Activated T-helper 1 cell treated with Interleukin-2 at 50 U/mL for 16 hours (primary cell): ENCODE measurements at places on chromosomes 13 and 19.

- peak; percentile 66 for DNase-seq
These were observed 9.4 kb downstream of the OCEL1 start for GRCh38 chr19:17235300-17235970.

DNA sequence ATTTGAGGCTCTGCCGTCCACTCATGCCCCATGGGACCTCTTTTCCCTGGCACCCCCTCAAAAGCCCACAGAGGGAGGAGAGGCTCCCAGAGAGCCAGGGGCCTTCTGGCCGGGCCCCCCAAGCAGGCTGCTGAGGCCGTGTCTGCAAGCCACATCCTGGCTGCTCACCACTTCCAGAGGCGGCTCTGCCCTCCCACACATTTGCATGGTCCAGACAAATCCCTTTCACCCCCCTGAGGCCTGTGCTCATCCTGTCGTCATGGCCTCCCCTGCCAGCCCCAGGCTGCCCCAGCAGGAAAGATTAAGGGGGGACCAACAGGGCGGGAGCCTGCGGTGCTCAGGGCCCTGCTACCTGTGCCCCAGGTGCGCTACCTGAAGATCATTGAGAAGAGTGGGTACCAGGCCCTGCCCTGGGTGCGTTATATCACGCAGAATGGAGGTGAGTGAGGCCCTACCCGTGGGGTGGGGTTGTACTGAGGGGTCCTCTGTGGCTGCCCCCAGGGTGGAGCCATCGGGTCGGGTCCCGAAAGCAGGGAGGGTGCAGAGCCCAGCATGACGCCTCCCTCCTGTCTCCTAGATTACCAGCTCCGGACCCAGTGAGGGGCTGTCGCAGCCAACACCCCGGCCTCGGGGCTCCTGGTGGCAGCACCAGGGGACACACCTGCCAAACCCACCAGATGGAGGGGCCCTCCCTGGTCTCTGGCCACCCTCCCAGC, 36.3 kb downstream of the AP1M1 start:
- DNase-seq = no peak

DNA sequence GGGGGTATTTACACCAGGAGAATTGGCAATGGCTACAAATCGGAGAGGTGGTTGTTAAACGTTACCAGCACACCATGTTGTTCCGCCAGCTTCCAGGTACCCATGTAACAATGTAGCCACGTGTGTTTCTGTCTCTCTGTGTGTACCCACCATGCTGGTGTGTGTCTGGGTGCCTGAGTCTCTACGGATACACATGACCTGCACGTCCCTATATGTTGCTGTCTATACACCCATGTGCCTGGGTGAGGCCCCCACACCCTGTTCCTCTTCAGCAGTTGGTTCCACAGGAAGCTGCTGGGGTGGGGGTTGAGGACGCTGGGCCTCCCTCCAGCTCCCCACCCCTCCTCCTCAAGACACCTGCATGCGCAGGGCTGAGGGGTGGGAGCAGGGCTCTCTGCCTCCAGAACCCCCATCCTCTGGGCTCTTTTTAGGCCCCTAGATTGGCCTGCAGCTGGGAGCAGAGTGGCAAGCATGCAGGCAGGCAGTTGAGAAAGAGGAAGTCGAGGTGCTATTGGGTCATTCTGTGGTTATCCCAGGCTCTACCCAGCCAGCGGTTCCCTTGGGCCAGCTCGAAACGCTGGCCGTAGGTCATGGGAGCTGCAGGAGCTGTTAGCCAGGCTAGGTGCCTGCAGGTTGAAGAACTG, at the start of gene ARHGEF18:
Gene ARHGEF18, plus strand, starts transcription at position 351 of the 644 bp plus-strand sequence. CDS start 13,954 bp downstream, outside the sequence.
- DNase-seq = peak; percentile 61

DNA sequence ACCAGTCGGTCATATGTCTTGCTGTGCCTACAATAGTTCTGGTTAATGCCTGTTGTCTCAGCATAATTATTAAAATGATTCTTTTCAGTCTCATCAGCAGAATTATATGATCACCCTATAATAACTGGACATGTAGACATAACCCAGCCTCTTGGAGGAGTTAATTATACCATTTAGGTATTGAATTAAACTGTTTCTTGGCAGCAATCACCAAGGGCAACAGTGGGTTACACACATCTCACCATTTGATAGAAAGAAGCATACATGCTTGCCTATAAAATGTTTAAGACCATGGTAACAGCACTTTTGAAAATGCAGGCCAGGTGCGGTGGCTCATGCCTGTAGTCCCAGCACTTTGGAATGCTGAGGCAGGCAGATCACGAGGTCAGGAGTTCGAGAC, 184.6 kb downstream of the RGCC start:
- DNase-seq = no peak

- no peak for DNase-seq
These were observed 120.2 kb downstream of the RXFP2 start for GRCh38 chr13:31859571-31859970.

DNA sequence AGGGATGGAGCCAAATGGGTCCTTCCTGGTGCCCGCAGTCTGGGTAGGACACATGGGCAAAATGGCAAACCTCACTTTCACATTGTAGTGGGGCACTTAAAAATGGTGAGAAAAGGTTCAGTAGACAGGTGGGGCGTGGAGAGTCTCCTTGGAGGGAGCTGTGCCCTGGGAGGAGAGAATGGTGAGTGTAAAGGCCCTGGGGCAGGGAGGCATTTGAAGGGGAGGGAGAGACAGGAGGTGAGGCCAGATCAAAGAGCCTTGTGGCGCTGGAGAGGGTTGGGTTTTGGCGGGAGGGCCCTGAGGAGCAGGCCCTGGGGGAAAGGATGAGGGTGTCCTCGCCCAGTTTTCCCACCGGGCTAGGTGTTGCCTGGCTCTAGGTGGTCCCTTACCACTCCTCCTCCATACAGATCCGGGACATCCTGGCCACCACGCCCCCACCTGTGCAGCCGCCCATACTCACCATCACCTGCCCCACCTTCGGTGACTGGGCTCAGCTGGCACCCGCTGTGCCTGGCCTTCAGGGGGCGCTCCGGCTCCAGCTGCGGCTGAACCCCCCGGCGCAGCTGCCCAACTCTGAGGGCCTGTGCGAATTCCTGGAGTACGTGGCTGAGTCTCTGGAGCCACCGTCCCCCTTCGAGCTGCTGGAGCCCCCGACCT, 6.3 kb downstream of the MAP1S start:
- no peak for DNase-seq

- DNase-seq = no peak
These were observed 20.8 kb downstream of the MBNL2 start for GRCh38 chr13:97242755-97243497.

DNA sequence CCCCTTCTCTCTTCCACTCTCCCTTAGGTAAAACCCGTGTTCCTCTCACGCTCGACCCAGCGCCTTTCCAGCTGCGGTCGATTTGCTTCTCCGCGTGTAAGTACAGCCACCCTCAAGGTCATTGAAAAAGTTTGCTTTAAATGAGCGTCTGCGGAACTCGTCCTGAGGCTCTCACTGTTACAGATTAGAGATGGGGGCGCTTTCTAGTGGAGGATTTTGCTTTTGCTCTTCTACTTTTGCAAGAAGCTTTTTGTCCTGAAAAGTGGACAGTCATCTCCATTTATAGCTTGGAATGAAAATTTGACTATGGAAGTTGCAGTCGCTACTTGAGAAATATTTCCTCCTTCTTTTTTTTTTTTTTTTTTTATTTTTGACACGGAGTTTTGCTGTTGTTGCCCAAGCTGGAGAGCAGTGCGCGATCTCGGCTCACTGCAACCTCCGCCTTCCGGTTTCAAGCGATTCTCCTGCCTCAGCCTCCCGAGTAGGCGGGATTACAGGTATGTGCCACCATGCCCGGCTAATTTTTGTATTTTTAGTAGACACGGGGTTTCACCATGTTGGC, 595 bp upstream of the RAB20 start:
- no peak for DNase-seq

- no peak for DNase-seq
These were observed at the start of gene ZSCAN1 for GRCh38 chr19:58033741-58034476. TSS of gene ZSCAN1 (plus strand) at chr19:58034025. CDS start at chr19:58037837, 3,812 bp downstream.

DNA sequence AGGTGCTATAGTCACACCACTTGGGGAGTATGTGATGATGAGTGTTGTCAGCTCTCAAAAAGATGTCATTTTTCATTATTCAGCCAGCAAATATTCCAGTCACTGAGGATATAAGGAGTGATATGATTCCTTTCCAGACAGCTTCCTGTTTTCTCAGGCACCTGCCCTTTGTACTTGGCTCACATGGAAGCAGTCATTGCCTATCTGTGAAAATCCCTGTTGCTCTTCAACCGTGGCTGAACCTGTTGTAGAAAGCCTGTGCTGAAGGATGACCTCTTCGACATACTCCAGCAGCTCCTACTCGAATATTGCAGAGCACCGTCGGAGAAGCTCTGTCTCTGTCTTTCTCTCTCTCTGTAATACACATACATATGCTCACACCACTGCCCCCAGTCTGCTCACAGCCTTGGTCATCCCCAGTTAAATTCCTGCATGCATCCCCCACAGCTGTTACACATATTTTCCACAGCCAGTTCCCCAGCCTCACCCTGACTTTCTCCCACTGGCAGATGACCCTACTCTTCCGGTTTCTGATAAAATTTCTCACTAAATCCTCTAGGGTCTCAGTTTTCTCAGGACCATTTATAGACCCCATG, 204.2 kb upstream of the ARGLU1 start:
- no peak for DNase-seq

GRCh38 chr13:112840472-112841302, 128.3 kb upstream of the MCF2L start:
- DNase-seq = no peak

- no peak for DNase-seq
These were observed 175.3 kb downstream of the VWA8 start for GRCh38 chr13:41785402-41786172.

- no peak for DNase-seq
These were observed 6.4 kb downstream of the KMT5C start for GRCh38 chr19:55345818-55346724.

DNA sequence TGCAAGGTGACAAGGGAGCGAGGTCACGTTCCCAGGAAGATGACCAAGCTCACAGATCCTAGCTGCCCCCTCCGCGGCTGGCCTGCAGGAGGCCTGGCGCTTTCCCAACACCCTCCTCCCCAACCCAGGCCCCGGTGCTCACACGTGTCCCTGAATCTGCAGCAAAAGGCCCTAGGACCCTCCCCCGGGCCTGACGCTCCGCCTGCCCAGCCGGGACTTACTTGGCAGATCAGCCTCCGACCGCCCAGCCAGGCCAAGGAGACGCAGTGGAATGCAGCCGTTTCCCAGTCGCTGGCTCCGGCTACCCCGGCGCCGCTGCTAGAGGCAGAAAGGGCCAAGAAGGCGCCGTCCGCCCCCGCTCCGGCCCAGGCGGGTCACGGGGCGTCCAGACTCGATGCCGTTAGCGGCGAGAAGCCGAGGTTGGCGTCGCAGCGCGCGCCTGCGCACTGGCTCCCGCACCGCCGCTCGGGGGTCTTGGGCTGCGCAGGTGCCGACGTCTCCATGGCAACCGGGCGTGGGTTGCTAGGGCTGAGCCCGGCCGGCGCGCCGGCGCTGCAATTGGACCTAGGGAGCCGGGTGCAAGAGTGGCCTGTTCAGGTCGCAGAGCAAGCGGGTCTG, at the start of gene PNMA8A:
Gene PNMA8A, minus strand, starts transcription at position 448 of the 618 bp plus-strand sequence. CDS start 528 bp downstream, outside the sequence.
- DNase-seq = no peak

DNA sequence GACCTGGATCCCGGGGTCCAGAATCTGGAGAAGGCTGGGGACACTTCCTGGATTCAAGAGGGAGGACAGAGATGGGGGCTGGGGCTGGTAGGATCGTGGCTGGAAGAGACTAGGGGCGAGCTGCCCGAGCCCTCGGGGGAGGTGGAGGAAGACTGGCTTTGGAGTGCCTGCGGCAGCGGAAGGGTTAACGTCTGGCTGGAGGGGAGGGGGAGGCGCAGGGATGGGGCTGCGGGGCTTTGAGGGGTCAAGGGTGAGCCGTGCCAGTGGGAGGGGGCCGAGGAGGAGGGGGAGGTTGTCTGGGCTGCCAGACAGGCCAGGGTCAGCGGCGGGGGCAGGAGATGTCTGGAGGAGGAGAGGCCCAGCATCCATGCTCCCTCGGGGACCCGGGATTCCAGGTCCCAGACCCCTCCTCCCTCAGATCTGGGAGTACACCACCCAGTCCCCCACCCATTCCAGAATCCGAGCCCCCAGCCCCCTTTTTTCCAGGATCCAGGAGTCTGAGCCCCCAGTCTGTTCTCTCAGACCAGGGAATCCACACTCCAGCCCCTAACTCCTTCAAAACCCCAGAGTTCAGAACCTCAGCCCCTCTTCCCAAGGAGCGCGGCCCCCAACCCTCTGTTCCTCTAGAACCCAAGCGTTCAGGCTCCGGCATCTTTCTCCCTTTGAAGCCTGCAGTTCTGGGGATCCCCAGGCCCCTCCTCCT, 3.2 kb upstream of the SPACA6 start:
- no peak for DNase-seq

DNA sequence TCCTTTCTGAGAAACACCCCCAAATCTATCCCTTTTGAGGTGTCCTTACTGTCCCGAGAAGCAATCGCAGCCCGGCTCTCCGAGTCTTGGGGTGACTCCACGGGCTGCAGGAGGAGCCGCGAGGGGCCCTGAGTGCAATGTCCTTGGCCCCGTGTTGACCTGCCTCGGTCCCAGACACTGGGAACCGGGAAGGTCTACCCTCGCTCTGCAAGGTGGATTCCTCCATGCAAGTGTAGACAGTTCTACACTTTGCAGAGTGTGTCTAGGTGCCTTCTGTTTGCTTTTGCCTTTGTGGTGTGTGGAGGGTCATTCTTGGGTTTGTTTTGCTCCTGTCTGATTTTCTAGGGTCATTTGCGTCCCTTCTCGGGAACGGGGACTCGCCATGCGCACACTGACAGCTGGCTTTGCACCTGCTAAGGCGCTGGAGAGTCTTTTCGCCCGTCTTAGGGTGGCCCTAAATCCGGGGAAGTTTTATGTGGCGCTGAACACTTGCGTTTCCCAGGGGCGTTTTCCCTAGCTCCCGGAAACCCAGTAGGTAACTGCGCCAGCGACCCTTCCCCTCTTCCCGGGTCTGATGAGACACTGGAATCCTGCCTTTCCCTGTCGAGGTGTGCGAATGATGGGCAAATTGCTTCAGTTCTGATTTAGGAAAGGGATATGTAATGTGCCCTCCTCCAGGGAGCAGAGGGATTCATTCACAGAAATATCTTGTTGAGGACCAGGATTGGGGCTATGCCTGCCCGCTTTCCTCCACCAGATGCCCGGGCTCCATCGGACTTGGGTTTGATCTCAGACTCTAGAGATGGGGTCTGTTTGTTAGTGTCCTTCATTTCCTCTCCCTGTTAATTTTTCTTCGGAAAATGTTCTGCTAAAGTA, 755 bp downstream of the SERTM1 start:
- DNase-seq = no peak

- no peak for DNase-seq
These were observed 37.0 kb upstream of the NANOS3 start for GRCh38 chr19:13839938-13840304.

- DNase-seq = no peak
These were observed 88.8 kb downstream of the MBNL2 start for GRCh38 chr13:97310809-97311436.
